Lung (tissue), 17 donors: ENCODE measurements at places on chromosomes 4 and X.

DNA sequence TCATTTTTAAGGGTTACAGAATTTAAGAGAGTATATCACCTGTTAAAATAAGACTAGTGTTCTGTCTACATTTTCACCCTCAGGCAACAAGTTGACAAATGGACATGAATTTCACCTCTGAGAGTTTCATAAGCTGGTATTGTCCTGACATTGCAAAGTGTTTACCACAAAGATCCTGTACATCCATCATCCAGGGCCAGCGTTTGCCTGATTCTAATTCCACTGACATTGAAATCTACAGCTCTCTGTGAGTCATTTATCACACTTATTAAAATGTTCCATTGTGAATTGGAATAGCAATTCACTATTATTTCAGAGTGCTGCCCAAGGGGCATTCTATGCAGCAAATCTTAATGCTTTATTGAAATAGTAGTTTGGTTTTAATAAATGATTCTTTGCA, 1499.4 kb upstream of the PCDH7 start:
- DNase-seq = no peak

GRCh38 chr4:77510367-77510766, 95.3 kb upstream of the CXCL13 start:
- no peak for DNase-seq

DNA sequence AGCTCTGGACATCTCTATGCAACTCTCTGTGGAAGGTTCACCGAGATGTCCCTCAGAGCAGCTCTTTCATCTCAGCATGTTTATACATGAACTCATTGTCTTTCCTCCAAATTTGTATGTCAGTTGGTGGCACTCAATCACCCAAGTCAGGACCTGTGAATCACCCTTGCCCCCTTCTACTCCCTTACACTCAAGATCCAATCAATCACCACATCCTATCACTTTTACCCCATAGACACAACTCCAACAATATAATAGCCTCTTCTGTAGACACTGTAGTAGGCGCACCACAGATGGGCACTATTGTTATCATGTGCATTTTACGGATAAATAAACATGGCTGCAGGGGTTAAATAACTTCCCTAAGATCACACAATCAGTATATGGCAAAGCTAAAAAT, 41.3 kb upstream of the IRF2 start:
- no peak for DNase-seq

- peak; percentile 82 for DNase-seq
Observed at GRCh38 chr4:115110191-115111181, 2.9 kb downstream of the NDST4 start.

- no peak for DNase-seq
Observed at GRCh38 chr4:4593596-4594284, 51.9 kb upstream of the STX18 start.

- no peak for DNase-seq
Observed at GRCh38 chrX:31007321-31007720, 64.5 kb downstream of the FTHL17 start.

DNA sequence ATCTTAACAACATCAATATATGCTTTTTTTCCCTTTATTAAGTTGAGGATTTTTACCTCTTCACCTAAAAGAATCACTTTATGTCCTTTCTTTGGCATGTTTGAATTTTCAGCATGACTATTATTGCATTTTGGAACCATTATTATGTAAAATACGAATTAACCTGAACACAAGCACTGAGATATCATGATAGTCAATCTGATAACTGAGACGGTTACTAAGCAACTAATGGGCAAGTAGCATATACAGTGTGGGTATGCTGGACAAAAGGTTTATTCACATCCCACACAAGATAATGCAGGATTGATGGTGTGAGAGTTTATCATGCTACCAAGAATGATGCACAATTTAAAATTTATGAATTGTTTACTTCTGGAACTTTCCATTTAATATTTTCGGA, 24.6 kb upstream of the GLRA3 start:
- DNase-seq = no peak

- no peak for DNase-seq
Observed at GRCh38 chr4:184655889-184656869, 6.6 kb downstream of the PRIMPOL start.

DNA sequence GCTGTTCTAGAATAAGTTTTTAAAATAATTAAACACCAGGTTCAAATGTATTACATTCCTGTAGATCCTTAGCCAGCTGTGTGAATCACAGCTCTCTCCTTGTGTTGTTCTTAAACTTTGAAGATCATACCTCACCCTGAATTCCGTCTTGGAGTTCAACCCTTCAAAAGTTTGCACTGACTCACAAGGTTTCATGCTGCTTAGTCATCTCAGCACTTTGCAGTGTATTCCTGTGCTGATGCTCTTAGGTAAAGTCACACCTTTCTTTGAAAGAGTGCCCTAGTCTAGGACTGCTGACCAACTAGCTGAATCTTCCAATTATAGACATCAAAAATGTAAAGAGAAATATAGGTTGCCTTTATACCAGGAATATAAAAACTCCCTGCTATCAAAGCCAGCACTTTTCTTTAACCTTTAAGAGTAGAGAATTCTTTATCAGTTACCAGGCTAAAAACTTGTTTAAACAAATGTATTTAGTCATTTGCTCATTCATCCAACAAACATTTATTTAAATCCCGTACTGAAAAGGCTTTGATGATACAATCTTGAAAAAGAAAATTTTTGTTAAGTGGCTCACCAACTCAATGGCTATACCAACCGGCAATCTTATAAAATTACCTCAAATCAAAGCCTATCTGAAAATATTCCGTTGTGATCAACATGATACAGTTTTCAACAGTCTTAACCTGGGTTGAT, 169.7 kb downstream of the RAP1GDS1 start:
- DNase-seq = no peak

- DNase-seq = no peak
Observed at GRCh38 chr4:158763462-158763861, 5.4 kb upstream of the FNIP2 start.

- DNase-seq = no peak
Observed at GRCh38 chr4:89567936-89568335, 260.3 kb upstream of the GPRIN3 start.
